Stimulated activated CD8-positive, alpha-beta memory T cell treated with anti-CD3 and anti-CD28 coated beads, Interleukin-4, amount 100 ng/mL, for 24 hours (primary cell): ENCODE measurements at places on chromosomes 11 and 22.

- DNase-seq, result no peak
Measured at GRCh38 chr11:4704054-4704789, at the start of gene MMP26. MMP26 (plus strand) TSS chr11:4704784.

DNA sequence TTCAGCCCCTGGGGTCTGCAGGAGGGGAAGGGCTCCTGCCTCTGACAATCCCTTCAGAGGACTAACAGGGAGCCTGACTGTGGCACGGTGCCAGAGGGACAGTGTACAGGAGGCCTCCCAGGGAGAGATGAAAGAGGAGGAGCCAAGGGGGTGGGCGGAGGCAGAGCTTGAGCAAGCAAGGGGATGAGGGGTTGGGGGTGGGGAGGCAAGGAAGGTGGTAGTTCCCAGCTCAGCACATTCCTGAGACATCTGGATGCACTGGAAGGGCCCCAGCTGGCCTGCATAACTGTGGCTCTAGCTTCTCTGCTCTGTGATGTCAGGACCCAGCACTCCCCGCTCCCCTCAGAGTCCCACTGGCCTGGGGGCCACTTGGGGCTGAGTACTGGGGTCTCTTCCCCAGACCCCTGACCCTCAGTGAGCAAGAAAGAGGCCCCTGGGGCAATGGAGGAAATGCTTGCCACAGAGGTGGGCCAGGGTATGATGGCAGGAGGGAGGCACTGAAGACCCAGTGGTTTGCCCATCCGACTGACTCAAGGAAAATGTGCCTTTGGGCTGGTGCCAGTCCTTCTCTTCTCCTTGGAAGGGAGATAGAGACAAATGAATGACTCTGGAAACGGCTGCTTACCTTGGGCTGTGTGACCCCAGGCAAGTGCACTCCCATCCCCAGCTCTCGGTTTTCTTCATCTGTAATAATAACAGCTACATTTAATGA is 13.3 kb downstream of the CREB3L1 start:
- no peak for DNase-seq

DNA sequence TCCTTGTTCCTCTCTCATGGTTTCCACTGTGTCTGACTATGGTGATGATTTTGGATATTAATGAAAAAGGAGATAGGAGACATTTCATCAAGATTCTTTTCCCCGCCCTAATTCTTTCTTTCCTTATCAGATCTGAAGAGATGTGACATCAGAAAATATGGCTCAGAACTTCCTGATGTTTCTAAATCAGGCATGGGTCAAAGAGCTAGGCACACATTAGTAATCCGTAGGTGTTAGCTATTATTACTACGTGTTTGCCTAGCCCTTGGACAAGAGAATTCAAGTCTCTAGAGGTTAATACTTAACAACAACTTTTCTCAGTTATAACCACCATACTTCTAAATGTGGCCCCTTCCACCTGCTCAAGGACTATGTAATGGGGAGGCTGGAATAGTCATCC is 5.8 kb downstream of the JOSD1 start:
- no peak for DNase-seq

- DNase-seq, result no peak
Measured at GRCh38 chr11:133957900-133958299, 1.1 kb upstream of the IGSF9B start.

DNA sequence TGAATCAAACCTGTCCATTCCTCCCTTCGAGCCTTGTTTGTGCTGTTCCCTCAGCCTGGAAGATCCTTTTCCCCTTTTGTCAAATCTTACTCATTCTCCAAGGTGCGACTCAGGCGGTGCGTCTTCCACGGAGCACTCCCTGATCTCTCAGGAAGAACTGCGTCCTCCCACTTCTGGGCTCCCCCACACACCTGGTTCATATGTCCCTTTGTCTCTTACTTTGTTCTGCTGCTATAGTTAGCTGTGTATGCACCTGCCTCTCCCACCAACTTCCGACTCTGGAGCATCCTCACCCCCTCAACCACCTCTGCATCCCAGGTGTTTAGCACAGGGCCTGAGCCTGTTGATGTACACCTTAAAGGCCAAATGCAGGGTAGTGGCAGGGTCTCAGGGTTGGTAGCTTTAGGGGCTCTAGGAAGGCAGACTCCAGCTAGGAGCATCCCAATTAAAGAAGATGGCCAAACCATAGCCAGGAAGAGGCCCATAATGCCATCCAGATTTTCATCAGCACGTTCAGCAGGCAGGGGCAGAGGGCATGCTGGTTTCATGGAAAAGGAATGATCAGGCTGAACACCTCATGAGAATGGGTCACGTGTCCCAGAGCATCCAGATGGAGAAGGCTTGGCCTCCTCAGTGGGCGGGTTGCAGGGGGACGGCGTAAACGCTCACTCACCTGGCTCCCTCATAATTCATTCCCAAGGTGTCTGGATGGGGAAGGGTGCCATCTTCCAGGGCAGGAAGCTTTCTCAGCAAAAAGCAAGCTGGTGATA is 20.1 kb downstream of the PTPN5 start:
- no peak for DNase-seq

DNA sequence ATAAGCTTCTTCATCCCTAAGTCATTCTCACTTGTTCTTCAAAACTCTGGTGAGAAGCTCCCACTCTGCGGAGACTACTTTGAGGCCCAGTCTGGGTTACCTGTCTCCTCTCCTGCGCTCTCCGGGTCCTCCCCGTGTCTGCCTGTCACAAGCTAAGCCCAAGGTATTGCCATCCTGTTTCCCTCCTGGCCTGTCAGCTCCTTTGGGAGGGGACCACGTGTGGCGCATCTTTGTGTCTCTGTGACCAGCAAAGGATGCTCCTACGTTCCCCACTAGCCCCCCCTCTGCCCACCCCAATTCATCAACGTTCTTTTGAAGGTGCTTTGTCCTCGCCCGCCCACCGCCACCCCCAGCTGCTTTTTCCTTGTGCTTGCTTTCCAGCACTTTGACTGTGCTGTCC is 31.8 kb upstream of the FBLN1 start:
- DNase-seq, result no peak

DNA sequence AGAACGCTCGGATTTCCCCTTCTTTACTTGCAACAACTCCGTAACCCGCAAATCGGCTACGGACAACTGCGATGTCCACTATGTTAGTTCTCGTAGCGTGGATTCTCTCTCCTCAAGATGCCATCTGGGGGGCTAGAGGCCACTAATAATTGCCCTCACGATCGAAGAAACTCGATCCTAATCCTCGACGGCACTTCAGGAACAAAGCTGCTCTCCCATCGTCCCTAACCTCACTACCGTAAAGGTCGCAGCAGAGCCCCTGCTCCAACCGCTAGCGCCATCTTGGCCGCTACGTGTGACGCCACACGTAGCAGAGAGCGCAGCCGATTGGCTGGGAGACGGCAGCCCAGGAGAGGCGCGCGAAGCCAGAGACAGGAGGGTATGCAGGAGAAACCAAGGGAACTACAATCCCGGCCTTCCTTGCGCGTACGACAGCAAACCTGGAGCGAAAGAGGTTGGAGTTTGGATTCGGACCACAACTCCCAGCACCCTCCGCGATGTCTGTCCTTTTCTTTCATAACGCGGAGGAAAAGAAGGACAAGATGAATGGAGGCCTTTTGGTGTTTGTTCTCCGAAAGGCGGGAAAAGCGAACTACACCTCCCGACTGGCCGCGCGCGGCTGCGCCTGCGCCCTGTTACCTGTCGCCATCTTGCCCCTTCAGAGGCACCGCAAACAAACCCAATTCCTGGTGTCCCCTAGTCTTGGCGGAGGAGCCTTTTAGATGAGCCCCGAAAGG is at the start of gene EMSY:
EMSY (plus strand) TSS at position 635 of the 737 bp plus-strand sequence. CDS start 1,921 bp downstream, outside the sequence.
- peak; percentile 85 for DNase-seq
